Right lobe of liver (tissue), 6 donors: ENCODE measurements at places on chromosomes 12 and 14.
A peak's percentile ranks its signal among the peaks of the same experiment; 100 is the strongest.

DNA sequence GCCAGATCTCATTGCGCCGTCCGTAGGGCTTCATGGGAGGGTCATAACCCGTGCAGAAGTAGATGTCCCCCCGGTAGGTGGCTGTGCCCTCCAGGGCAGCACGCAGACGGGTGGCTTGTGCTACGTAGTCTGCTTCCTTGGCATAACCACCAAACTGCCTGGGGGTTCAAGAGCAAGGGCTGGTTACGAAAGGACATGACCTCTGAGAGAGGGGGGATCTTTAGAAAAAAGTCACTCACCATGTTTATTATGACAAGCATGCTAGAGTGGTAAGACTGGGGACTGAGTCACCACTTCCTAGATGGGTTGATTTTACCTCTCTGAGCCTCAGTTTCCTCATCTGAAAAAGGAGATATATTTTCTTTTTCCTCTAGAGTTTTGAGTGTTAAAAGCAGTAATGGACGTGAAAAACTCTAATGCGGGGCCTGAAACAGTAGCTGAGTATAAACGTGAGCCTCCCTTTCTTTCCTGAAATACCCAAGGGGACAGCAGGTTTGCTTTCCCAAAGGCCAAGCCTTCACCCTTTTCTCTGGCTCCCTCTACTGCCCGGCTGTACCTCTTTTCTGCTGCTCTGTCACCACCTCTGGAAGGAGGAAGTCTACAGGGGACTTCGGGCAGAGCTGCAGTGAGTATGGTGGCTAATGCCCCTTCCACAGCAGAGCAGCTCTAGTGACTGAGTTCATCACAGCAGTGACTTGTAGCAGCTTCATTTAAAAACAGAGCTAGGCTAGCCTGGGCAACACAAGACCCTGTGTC, 23.5 kb upstream of the GPRC5D start:
- DNase-seq: no peak

- no peak for DNase-seq
Observed at GRCh38 chr12:116955382-116956021, 44.8 kb downstream of the FBXW8 start.

GRCh38 chr12:107903341-107904061, 129.0 kb downstream of the ASCL4 start:
- no peak for DNase-seq

DNA sequence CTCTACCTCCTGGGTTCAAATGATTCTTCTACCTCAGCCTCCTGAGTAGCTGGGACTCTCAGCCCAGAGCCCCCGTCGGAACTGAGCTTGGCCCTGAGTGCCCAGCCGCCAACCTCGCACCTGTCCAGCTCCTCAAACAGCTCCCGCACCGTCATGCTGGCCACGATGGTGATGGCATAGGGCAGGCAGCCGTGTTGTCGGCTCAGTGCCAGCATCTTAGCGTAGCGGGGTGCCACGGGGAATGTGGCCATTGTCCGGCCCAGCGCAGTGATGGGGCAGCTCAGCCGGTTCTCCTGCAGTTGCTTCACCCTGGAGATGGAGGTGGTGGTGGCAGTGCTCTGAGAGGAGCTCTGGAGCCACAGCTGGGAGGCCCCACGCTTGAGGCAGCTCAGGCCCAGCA, 32.4 kb downstream of the DHX37 start:
- no peak for DNase-seq

- DNase-seq: no peak
Observed at GRCh38 chr12:15956010-15956409, 44.9 kb downstream of the DERA start.

DNA sequence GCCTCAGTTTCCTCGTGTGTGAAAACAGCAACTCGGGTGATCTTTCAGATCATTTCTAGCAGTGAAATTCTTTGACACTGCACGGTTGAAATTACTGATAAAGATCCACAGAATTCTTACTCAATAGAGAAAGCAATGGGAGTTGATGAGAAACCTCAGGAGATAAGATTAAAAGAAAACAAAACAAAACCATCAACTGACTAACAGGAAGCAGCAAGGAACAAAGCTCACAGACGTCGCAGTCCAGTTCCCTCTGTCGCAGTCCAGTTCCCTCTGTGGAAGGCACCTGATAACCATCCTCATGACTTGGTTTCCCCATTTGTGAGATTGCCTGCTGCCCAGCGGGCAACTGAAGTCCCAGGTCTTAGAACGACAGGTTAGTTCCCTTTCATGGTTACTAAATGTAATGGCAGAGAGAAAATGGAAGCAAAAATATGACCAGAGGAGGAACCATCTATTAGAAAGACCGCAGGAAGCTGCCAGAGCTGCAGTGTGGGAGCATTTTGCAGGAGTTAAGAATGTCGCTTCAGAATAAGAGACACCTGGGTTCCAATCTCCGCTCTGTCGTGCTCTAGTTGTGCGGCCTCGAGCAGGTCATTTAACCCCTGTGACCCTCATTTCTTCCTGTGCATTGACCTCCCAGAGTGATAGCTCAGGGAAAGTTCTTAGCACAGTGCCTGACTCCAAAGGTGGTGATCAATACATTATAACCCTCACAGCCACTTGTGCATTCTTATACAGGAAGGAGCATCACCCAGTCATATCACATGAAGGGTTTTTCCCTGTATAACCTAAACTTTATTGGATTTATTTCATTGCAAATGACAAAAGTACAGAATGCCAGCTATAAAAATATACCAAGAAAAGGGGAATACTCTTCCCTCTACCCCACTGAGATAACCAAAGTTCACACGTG, 5.1 kb upstream of the MED13L start:
- DNase-seq: no peak

DNA sequence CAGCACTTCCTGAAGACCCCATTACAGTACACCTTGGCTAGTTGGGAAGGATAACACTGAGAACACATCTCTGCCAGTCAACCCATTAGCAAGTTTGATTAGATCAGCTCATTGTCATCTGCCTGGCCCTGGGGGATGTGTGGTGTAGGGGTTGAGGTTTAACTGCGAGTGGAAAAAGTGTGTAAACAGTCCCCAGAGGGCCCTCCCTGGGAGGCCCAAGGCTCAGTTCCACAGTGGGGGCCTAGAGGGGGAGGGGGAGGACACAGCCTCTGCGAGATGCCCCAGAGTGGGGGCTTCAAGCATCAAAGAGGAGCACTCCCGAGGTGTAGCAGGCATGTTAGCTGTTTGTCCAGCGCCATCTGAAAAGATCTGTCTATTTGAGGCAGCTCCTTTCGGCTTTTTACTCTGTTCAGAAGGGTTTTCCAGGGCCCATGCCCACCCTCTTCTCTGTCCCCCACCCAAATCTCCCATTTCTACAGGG, 344 bp downstream of the LPAR5 start:
- DNase-seq: no peak

- no peak for DNase-seq
Observed at GRCh38 chr12:80195074-80195726, 95.9 kb downstream of the OTOGL start.

DNA sequence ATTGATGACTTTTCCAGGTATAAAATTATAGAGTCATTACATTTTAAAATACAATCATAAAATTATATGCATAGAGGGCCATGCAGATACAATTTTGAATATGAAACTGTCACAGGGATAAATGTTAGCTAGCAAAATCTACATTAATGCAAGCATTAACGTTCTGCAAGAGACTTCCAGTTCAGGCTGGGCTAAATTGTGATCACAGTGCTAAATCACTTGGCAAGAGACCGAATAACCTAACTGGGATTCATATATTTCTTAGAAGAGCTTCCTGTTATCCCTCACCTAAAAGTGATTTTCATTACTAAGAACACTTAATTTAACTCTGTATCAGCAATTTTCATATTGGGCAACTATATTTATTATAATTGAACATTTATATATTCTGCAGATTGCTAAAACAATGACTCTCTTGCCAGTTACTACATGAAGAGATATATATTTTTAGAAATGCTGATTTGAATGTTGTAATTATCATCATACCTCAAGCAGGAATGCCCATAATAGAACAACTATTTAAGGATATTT, 83.2 kb downstream of the MGAT4C start:
- no peak for DNase-seq

DNA sequence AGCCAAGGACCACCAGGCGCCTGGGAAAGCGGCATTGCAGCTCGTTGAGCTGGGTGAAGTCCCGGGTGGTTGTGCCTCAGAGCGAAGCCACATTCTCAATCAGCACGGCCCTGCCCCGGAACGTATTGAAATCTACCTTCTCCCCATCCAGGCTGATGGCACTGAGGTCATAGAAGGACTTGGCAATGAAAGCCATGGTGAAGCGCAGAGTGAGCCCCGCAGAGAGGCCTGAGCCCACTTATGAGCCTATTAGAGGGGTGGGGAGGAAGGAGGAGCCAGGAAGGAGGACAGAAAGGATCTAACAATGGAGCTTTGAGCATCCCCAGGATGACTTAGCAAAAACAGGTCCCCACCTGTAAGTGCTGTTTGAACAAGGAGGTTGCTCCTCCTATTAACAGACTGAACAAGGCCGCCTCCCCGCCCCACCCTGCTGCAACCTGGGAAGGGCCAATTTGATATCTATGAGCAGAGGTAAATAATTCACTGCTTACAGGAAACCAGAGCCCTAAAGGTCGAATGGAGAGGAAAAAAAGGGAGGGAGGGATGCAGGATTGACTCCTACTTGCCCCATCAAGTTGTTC, at the start of gene GPX2:
Gene GPX2 (minus strand): TSS at position 215 of the 581 bp plus-strand sequence. CDS start 19 bp downstream, at position 196.
- DNase-seq: peak; percentile 93

DNA sequence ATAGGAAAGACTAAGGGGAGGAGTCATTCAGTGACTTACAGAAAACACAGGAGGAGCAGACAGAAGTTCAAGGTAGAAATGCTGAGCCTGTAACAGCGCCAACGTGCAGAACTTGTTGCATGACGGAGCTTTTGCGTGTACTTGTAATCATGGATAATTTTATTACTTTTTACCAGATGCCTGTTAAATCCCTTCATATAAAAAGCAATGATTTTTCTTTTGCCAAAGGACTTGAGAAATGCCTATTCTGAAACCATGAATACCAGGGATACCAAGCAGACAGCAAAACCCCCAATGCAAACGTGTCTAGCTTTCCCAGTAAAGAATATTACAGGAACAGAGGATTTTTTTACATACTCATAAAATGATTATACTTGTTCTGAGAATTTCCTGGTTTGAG, 163.6 kb upstream of the GSC start:
- no peak for DNase-seq

- DNase-seq: no peak
Observed at GRCh38 chr14:88195676-88196075, 127.4 kb downstream of the KCNK10 start.
